HuH-7 (cell line): ENCODE measurements at places on chromosomes 6 and 20.
A peak's percentile ranks its signal among the peaks of the same experiment; 100 is the strongest.

DNA sequence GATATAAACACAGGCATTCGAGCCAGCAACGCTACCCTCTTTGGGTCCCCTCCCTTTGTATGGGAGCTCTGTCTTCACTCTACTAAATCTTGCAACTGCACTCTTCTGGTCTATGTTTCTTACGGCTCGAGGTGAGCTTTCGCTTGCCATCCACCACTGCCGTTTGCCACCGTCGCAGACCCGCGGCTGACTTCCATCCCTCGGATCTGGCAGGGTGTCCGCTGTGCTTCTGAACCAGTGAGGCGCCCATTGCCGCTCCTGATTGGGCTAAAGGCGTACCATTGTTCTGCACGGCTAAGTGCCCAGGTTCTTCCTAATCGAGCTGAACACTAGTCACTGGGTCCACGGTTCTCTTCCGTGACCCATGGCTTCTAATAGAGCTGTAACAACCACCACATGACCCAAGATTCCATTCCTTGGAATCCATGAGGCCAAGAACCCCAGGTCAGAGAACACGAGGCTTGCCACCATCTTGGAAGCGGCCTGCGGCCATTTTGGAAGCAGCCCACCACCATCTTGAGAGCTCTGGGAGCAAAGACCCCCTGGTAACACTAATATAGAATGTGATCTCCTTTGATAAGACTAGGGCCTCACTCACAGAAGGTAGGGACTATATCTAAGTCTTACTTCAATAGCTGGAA lies 973 bp downstream of the UBD start:
- no peak for DNase-seq

DNA sequence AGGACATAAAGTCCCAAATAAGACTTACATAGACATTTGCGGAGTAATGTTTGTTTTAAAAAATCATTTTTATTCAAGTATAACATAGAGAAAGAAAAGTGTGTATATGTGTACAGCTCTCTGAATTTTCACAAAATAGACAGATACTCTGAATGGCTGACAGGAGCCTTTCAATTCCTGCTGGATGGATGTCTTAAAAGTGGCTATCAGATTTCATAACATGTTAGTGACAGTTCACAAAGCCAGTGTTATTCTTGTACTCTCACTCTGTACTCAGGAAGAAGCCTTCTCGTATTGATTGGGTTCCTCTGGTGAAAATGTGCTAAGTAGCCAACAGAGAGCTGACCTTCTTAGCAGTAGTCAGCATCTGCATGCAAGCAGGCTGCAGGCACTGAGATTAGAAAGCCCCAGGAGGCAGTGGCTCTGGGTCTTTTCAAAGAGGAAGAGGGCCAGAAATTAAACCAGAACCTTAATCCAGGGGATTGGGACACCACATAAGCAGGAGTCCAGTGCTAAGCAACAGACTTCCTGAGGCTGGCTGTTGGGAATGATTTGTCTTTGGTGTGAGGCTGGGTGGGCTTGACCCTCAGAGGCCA lies 19.7 kb downstream of the SLC17A4 start:
- no peak for DNase-seq

DNA sequence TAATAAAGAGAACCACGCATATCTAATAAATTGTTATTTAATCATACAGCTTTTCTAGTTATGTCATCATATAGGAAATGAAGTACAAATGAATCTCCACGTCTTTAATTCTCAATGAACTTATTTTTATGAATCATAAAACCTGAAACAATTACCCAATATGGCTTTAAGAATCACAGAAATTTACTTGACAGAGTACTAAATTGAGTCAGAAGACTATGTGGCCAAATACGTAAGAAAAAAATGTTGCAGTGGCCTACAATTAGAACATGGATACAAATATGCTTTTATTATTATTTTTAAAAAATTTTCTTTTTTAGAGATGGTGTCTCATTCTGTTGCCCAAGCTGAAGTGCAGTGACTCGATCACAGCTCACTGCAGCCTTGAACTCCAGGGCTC lies 584.7 kb upstream of the SLC35B3 start:
- no peak for DNase-seq

- no peak for DNase-seq
These were observed 55.1 kb downstream of the KIZ start for GRCh38 chr20:21181028-21181427.

DNA sequence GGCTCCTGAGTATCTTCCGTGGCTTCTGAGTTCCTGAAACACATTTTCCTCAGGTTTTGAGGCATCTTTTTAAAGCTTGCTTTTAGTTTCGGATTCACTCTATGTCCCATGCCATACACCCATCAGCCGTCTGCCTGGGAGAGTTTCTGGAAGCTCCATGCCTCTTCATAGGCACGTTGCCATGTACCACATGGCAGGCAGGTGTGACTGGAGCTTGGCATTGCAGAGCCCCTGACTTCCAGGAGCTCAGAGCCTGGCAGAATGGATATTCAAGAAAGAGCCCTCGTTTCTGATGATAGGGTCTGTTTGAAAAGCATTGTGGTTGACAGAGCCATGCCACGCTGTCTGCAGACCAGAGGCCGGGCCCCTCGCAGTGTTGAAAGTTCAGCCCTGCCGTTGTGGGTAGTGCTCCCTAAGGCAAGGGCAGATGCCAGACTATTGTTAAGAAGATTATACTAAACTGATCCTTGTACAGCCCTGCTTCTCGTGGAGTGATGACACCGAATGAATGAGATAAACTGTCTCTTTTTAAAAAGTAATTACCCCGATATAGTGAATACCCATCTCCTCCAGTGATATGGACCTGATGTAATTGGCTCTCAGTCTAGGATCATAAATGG lies 100.0 kb downstream of the RPP40 start:
- DNase-seq, result no peak

DNA sequence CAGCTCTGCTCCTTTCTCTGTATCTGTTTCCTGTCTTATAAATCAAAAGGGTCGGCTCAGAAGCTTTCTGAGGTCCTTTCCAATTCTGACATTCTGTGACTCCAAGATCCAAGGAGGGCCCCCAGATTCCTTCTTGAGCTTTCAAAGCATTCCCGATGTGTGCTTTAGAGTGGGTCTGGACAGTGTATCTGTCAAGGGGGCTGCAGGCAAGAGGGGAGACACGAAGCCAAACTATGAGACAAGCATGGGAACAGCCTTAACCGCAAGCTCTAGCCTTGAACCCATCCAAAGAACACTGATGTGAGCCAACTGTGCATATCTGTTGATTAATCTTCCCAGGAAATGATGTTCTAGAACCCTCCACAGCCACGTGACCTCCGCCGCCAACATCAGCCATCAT lies 73.8 kb downstream of the TSHZ2 start:
- no peak for DNase-seq

DNA sequence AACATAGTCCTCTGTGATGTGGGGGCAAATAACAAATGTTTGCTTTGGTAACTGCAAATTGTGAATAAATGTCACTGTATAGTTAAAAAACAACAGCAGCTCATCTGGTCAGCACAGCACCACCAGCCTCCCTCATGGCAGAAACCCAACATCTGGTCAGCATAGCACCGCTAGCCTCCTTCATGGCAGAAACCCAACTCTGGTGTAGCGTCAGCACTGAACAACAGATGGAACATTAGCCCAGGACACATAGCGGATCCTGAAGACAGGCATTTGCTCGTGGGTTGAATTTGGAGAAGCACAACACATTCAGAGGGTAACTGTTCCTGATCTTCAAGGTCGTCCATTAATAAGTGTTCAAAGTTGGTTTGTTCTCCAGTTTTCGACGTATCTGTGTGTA lies 265.9 kb downstream of the DLL1 start:
- DNase-seq, result no peak

GRCh38 chr20:59429396-59429795 lies 129.0 kb downstream of the EDN3 start:
- DNase-seq, result no peak

DNA sequence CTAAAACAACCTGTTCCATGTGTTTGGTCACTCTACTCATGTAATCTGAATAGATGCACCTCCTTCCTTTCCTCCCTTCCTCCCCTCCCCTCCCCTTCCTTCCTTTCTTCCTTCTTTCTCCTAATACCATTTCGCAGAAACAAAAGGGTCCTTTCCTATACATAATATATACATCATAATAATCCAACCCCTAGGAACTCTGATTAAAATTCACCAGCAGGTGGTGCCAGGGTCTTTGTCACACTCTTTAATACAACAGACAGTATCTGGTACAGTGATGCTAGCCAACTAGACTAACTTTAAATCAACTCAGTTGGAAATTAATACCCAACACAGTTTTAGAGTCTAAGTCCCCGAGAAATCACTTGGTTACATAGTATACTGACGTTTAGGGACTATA lies 181.2 kb upstream of the SHLD1 start:
- peak; percentile 45 for DNase-seq

- no peak for DNase-seq
These were observed 26.1 kb upstream of the CD83 start for GRCh38 chr6:14091339-14091978.

DNA sequence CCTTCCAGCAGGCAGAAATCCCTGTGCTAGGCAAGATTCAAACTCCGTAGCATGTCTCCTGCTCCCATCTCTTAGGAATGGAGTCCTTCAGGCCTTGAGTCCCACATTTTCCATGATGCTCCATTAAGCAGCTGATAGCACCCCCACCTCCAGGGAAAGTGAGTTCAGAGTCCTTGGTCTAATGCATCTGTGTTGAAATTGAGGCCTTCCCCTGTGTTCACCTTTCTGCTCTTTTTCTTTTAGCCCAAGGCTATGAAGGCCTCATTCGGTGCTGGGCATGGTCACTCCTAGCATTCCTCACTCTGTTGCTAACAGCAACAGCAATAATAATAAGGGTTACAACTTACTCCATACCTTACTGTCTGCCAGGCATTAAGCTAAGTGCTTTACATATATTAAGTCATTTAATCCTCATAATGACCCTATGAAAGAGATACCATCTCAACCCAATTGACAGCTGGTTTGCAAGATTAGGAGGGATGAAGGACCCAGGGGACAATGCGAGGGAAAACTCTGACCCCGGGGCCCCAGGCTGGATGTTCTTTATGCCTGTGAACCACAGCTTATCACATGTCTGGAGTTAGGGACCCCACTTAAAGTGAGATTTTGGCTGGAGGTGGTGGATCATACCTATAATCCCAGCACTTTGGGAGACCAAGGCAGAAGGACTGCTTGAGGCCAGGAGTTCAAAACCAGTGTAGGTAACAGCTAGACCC lies 17.5 kb upstream of the PANK2 start:
- DNase-seq, result no peak

- DNase-seq, result no peak
These were observed 146.4 kb upstream of the GGTLC1 start for GRCh38 chr20:24134930-24135329.

DNA sequence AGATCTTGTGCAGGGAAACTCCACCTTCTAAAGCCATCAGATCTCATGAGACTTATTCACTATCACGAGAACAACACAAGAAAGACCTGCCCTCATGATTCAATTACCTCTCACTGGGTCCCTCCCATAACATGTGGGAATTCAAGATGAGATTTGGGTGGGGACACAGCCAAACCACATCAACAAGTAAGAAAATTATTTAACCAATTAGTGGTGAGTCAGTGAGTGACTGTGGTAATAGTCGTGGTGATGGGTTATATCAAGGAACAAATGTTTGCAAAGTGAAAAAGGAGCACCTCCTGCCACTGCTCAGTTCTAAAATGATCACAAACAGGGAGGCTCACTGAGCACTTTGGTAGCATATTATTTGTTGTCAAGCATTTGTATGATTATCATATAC lies 20.6 kb downstream of the EPM2A start:
- DNase-seq, result no peak

DNA sequence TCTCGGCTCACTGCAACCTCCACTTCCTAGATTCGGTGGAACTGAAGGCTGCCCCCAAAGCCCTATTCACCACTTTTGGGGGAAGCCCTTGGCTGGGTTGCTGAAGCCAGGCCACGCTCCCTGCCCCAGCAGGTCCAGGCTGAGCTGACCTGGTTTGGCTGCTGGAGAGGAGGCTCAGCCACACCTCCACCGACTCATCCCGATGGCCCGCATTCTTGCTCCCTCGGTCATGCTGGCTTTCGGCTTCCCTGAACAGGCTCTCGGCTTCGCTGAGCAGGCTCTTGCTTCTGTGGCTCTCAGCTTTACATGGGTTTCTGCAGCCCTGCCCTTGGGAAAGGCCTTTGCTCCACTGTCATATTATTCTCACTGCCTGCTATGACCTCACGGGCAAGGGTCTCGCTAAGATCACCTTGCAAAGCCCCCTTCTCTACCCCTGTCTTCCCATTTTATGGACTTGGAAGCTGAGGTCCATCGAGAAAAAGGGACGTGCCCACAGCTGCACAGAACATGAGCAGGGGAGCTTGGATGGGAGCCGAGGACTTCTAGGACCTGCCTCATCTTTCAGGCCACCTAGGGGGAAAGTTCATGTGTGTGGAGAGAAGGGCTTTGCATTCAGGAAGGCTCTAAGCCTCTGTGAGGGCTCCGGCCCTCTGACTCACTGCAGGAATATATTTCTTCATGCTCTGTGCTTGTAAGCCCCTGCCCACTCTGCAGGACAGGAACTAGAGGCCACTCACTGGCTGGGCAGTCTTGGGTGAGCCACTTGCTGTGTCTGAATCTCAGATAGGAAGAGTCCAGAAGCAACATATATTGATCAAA lies 15.6 kb downstream of the ARHGAP40 start:
- DNase-seq, result no peak

DNA sequence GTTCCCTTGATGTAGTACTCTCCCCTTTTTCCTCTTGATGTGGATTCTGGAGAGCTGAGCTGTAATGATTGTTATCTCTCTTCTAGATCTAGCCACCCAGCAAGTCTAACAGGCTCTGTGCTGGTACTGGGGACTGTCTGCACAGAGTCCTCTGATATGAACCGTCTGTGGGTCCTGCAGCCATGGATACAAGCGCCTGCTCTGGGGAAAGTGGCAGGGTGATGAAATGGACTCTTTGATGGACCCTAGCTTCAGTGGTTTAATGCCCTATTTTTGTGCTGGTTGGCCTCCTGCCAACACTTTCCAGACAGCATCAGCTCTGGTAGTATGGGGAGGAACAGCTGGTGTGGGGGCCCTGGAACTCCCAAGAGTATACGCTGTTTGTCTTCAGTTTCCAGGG lies 216.3 kb downstream of the ADGRG6 start:
- DNase-seq, result no peak

DNA sequence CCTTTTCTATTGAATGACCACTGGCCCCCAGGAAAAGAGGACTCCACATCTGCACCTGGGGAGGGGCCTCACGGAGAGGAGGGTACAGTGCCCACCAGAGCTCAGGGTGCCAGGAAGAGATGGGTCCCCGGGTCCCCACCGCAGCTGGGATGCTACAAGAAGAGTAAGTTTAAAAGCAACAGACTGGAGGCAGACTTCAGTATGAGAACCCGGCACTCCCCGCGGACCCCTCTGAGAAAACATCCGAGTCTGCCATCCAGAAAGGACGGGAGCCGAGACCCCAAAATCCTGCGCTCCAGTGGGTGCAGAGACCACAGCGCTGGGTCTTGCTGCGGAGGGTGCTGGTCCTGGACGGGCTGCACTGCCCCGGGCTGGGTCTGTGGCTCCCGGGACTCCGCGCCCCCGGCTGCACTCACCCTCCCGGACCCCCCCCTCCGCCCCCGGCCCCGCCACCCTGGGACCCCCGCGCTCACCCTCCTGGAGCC lies 350 bp downstream of the HELZ2 start:
- DNase-seq, result no peak

GRCh38 chr20:61443443-61444126 lies 191.5 kb downstream of the CDH4 start:
- no peak for DNase-seq

GRCh38 chr6:155147958-155148663 lies 115.7 kb upstream of the CLDN20 start:
- DNase-seq, result no peak
